Iris pigment epithelial cell (primary cell): ENCODE measurements at places on chromosomes 2 and 18.

GRCh38 chr2:7661502-7661901, 744.3 kb downstream of the RNF144A start:
- DNase-seq: no peak

DNA sequence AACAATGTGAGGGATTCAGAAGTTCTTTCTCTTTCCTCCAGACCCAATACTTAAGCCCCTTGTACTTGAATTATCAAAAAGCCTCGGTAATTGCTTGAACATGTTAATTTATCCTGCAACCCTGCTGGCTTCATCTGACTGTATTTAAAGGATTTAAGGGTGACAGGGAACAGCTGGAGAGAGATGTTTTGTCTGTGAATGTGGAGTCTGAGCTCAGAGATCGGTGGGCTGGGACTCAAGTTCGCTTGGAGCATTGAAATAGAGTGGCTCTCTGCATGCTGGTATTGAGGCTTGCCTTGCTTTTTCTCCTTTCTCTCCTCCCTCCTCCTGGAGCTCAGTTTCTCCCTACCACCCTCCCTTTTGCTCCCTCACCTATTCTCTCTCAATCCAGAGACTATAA, 73.6 kb downstream of the BOD1L2 start:
- no peak for DNase-seq

DNA sequence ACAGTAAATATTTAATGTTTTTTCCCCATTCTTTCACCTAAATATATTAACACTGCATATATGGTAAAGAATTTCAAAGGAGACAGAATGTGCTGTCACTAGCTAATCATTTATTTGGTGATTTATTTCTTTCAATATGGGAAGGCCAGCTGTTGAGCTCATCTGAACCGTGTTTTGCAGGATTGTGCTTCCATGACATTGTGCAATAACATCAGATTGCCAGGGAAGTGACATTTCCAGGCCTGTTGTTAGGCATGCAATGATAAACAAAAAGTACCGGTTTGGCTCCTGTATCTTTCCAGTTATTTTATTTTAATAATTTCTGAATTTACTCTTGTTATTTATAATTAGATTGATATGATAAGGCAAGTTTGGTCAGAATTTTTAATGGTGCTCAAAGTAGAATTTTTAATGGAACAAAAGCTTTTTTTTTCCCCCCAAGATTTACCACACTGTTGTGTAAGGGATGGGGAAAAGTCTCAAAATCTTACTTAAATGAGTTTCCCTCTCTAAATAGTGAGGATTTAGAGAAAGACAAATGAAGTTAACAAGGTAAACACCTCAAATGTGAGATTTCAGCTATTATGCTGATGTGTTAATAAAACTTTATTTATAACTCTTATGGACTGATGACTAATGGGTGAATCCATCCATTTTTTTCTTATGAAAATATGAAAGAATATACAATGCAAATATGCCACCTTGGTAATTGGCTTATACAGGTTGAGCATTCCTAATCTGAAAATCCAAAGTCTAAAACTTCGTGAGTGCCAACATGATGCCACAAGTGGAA, 52.7 kb downstream of the MALT1 start:
- peak; percentile 13 for DNase-seq

- no peak for DNase-seq
These were observed 2.0 kb downstream of the ETAA1 start for GRCh38 chr2:67399144-67399543.

GRCh38 chr2:48841126-48841525, 85.6 kb upstream of the LHCGR start:
- no peak for DNase-seq

- DNase-seq: peak; percentile 54
These were observed 156.0 kb downstream of the TGIF1 start for GRCh38 chr18:3605954-3606443.

DNA sequence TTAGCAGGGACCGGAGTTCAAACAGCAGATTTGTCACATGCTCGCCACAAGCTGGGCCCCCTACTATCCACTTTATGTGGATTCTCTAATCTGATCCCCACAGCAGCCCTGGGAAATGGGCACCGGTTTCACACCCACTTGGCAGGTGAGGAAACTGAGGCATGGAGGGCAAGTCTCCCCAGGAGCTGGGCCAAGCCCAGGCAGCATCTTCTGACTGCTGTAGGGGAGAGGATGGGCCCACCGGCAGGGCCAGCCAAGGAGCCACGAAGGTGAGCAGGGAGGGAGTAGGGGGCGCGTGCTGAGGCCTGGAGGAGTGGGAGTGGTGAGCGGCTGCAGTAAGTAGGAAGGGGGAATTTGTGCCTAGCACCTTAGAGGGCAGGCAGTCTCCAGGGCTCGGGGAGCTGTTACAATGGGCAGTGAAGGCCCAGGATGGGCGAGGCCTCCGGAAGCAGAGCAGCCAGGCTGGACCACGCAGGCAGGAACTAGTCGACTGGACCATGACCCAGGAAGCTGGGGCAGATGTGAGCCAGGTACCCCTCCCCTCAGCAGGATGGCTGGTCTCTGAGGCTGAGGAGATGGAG, 37.1 kb downstream of the COA5 start:
- no peak for DNase-seq

DNA sequence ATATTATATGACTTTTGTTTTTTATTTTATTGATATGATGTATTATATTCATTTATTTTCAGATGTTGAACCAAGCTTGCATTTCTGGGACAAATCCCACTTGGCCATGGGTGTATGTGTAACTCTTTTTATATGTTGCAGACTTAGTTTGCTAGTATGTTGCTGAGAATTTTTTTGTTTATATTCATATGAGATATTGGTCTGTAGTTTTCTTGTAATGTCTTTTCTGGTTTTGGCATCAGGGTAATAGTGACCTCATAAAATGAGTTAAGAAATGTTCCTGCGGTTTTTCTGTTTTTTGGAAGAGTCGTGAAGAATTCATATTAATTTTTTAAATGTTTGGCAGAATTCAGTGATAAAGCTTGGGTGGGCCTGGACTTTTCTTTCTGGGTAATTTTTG, 88.7 kb downstream of the ASB1 start:
- DNase-seq: no peak

DNA sequence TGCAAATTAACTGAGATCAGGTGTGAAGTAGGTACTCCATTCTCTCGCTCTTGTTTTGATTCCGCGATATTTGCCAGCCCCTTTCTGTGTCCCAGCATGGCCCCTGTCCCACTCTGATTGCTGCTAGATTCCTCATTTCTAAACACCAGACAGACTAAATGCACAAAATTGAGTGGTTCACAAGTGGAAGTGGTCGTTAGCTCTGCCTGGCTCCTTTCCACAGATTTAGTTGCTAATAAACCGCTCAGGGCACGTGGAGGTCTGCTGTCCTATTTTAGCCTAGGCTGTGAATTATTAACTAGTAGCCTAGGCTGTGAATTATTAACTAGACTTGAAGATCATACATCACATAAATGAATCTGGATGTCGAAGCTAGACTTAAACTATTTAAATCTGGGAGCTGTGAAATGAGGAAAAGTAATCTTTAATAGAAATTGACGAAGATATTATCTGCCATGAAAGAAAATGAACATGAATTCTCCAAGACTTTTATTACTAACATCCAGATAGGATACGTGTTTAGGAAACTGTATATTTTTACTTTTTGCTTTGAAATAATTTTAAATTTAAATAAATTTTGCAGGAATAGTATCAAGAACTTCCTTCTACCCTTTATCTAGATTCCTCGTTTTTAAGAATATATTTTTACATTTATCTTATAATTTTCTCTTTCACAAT, 3.7 kb downstream of the IL1RL2 start:
- DNase-seq: no peak

DNA sequence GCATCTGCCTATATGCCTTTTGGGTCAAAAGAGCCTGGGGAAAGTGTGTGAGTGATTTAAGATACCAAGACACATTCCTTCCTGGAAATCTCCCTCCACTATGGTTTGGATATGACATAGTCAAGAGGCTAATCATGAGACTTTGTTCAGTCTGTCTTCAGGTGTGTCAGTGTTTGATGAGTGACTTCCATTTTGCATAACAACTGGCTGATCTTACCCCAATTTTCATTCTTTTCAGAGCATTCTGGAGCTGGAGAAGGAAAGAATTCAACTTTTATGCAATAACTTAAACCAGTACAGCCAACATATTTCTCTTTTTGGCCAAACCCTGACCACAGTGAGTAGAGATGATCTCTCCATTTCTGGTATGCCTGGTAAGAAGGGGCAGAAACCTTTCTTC, 39.4 kb downstream of the SPC25 start:
- DNase-seq: no peak

- no peak for DNase-seq
These were observed 46.7 kb downstream of the DAPL1 start for GRCh38 chr2:158841850-158842249.

GRCh38 chr18:79589601-79590091, 90.0 kb upstream of the CTDP1 start:
- no peak for DNase-seq

GRCh38 chr2:204353823-204354222, 191.5 kb upstream of the PARD3B start:
- DNase-seq: no peak

DNA sequence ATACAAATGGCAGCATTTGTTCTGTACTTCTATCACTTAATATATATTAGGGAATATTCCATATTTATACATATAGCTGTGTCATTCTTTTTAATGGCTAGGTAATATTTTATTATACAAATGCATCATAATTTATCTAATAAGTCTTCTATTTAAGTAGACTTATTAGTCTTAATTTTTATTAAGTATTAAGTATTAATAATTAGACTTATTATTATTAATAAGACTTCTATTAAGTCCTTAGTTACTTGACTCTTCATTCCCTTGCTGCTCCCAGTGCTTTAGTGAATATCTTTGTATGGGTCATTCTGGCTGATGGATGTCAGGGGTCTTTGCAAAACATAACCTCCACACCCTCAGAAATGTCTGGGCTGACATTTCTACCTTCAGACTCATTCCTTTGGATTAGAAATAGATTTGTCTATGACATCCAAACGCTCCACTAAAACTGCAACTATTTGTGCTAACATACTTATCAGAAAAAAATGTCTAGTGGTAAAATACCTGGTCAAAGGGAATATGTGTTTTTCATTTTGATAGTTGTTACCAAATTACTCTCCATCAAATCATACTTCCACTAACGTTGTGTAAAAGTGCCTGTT, 35.8 kb downstream of the EN1 start:
- no peak for DNase-seq

- DNase-seq: no peak
These were observed 60.8 kb downstream of the KIAA2012 start for GRCh38 chr2:202133909-202134265.

GRCh38 chr2:27312152-27312551, 3.9 kb upstream of the UCN start:
- no peak for DNase-seq

GRCh38 chr18:62828091-62828640, 112.8 kb downstream of the PHLPP1 start:
- peak; percentile 29 for DNase-seq

- peak; percentile 53 for DNase-seq
These were observed 148.8 kb downstream of the VAPA start for GRCh38 chr18:10062302-10063300.

GRCh38 chr2:177165061-177165583, 47.5 kb upstream of the HNRNPA3 start:
- DNase-seq: peak; percentile 59

GRCh38 chr2:62938126-62938525, 112.5 kb upstream of the OTX1 start:
- peak; percentile 12 for DNase-seq

GRCh38 chr2:156673333-156673615, 237.1 kb downstream of the GPD2 start:
- DNase-seq: no peak

- DNase-seq: no peak
These were observed 59.8 kb downstream of the BCL2 start for GRCh38 chr18:63259567-63260379.

- DNase-seq: no peak
These were observed 95.3 kb downstream of the DCC start for GRCh38 chr18:52435301-52435700.
